ENCODE measurements at places on chromosomes 11 and 22.

GRCh38 chr22:36015155-36015810 is 13.3 kb downstream of the RBFOX2 start:
- no peak for DNase-seq

DNA sequence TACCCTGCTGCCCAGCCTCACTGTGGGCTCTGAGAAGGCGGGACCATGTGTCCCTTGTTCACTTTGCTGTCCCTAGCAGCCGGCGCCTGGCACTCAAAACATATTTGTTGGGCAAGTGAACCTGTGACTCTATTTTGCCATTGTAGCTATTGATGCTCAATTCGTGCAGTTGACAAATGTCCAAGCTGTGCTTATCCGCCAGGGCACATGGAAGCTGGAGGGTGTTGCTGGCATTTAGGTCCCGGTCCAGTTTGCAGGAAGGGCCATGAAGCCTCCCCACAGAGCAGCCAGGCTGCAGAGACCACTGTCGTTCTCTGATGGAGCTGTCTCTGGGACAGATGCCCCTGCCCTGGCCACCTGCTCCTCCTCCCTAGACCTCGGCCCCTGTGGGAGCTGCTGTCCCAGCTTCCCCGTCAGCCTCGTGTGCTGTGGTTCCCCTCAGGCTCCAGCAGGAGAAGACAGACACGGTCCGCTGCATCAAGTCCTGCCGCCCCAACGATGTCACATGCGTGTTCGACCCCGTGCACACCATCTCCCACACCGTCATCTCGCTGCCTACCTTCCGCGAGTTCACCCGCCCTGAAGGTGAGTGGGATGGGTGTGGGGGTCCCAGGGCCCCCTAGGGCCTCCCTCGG is 71.5 kb downstream of the FBLN1 start:
- no peak for DNase-seq

DNA sequence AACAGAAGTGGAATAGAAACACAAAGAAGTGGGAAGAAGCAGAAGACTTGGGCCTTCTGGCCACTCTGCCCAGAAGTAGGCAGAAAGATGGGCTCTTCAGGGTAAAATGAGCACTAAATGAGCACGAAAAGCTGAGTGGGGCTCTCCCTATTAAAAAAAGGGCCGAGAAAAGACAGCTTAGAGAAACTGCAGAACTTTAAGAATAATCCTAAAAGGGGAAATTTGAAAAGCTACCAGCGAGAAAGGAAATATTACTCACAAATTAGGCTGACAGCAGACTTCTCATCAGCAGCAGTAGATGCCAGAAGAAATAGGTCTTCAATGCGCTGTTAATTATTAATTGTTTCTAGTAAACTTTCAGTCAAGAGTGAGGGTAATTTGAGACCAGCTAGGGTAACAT is 78.2 kb downstream of the UVRAG start:
- no peak for DNase-seq

DNA sequence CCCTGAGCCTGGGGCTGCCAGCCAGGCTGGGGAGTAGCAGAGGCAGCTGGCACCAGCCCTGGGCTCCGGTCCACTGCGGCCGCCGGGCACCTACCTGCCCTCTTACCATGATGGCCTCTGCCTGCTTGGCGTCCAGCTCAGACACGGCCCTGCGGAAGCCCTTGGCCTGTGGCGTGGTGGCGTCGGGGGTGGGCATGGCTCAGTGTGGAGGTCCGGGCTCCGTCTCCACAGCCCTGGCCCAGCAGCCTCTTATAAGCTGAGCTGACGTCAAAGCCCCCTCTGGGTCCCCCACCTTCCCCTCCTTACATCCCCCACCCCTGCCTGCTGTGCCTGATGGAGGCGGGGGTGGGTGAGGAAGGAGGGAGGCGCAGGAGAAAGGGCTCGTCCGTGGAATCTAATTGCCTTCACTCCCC is at the start of gene TH:
Gene TH, minus strand, starts transcription at position 225 of the 413 bp plus-strand sequence. Its CDS starts 29 bp downstream, at position 196.
- no peak for DNase-seq

DNA sequence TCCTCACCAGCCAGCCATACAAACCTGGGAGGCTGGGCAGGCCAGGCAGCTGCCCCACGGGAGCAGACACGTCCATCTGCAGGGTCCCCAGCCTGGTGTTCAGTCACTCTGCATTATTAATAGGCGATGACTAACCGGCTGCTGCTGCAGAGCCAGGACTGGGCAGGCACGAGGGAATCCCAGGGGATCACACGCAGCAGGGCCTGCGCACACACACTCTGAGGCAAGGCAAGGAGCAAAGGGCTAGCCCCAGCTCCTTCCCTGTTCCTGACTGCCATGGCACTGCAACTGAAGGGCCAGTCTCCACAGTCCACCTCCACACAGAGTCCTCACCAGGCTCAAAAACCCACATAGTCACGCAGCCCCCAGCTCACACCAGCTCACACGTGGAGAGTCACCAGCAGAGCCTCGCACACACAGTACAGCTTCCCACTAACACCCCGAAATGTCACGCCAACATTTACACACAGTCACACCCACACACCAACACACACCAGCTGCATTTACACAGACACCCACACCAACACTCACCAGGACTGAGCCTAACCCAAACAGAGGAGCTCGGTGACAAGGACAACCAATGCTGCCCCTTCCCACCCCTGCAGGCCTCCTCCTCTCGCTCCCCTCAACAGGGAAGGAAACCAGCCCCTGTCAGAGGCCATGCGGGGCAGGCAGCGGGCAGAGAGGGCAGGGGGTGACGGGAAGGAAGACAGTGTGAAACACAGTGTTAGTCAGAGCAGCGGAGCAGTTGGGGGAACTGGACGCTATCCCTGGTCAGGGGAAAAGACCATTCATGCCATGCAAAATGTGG is 47.3 kb downstream of the NRXN2 start:
- peak; percentile 91 for DNase-seq

DNA sequence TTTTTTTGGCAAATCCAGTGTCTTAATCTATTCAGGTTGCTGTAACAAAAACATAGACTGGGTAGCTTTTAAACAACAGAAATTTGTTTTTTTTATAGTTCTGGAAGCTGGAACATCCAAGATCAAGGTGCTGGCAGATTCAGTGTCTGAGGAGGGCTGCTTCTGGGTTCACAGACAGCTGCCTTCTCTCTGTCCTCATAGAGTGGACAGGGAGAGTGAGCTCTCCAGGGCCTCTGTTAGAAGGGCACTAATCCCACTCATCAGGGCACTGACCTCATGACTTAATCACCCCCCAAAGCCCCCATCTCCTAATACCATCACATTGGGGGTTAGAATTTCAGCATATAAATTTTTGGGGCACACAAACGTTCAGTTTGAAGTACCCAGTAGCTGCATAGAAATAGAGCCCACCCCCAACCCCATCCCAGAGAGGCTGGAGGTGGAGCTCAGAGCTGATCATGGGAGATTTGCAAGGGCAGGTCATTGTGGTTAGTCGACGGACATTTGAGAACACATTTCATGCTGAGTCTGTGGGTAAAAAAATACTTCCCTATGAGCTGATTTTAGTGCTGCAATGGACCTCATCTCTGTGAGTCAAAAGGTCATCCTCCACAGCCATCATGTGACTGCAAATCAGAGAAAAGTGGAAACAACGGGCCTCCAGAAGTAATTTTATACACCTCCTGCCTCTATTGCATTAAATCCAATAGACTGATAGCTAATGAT is 203.1 kb upstream of the CADM1 start:
- no peak for DNase-seq

- peak; percentile 99 for DNase-seq
These were observed 7.1 kb downstream of the USP18 start for GRCh38 chr22:18156878-18157713.

DNA sequence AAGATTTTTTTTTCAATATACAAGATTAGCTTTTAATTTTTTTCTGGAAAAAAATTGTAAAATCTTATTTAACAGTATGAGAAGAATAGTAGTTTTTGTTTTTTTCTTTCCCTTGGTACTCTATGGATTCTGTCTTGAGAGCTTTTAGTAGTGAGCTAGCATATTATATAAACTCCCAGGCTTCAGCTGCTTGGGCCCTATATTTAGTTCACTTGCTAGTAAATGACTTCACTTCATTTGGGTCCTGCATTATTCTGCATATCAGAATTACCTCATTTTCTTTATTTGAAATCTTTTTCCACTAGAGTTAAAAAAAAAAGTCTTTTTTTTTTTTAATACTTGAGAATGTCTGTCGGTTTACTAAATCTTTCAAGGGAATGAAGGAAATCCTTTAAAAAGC is 33.1 kb downstream of the HIPK3 start:
- DNase-seq: no peak

- DNase-seq: peak; percentile 66
These were observed 258.9 kb upstream of the ARHGAP20 start for GRCh38 chr11:110971140-110971539.

- DNase-seq: peak; percentile 33
These were observed at the start of gene P2RX6 for GRCh38 chr22:21014726-21015465. Gene P2RX6, plus strand, starts transcription at chr22:21015165. Its CDS starts 10 bp downstream, at chr22:21015175.

GRCh38 chr11:2121227-2122130 is 17.7 kb downstream of the IGF2 start:
- DNase-seq: no peak

DNA sequence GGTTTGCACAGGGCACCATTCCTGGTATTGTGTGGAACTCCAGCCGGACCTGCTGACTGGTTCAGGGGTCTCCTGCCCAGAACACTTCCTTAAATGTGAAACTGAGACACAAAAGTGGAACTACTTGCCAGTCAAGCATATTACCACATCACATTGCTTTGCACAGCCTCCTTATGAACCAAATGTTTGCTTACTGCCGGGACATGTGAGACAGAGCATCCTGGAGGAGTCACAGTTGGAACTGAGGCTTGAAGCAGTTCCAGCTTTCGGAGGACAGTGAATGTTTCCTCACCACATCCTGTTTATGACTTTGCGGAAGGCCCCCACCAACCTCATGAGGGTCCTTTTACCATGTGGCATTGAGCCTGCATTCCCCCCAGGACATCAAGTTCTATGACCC is 105.8 kb upstream of the ARHGAP42 start:
- no peak for DNase-seq

GRCh38 chr11:10308201-10308954 is 3.5 kb downstream of the ADM start:
- DNase-seq: no peak

DNA sequence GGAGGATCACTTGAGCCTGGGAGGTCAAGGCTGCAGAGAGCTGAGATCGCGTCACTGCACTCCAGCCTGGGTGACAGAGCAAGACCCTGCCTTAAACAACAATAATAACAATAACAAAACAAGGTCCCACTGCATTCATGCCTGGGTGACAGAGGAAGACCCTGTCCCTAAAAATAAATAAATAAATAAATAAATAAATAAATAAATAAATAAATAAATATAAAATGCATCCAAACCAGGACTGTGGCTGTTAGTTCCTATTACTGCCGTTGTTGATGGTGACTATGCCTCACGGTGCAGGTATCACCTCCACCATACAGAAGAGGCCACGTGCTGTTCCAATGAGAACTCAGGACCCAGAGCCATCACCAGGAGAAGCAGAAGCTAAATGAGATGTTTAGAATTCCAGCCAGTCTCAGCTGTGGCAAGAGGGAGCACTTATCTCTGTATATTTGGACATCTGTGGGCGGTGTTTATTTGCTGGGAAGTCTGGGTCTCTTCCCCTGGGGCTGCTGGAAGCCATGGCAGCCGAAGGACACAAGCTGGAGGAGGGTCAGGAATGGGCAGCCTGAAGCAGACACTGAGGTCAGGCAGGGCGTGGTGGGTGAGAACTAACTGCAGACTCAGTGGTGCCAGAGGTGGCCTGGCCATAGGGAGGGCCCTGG is 21.6 kb downstream of the C11orf86 start:
- peak; percentile 74 for DNase-seq

DNA sequence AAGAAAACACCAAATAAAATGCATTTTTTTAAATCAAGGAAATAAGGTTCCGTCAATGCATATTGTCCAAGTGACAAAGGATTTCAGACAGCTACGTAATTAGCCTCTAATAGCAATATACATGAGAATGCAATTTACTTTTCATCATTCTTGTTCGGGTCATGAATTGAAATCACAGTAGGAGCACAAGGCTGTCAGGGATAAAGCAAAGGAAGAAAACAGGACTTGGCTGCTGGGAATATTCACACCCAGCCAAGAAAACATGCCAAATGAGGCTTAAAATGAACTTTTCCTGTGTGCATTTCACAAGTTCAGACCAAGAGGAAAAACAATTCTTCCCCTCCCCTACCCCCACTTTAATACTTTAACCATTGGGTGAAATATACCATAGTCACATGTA is 188.6 kb downstream of the CWF19L2 start:
- no peak for DNase-seq

DNA sequence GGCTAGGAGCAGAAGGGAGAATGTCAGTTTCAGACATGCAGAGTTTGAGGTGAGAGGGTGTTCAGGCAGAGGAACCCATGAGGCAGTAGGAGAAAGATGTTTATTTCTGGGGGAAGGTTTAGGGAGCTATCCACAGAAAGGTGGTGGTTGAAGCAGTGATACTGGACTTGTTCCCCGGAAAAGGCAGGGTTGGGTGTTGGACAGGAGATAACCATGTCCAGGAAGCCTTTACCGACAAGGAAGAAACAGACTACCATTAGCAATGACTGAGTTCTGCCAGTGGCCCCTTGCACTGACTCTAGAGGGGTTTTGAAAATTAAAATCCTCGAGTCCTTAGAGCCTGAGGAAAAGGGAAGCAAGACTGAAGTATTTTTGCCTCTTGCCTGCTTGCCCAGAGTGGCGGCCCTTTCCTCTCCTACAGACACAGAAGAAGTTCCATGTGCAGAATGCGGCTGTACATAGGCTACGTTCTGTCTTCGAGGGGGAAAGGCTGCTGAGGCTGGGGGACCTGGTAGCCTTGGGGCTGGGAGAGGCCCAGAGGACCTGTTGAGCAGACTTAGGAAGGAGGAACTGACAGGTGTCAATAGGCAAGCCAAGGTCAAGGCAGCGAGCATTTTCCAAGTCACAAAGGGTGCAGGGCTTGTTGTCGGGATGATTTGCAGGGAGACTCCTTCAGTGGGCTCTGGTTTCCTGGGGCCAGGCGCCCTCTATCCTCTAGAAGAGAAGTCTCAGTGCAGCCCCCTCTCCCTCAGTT is 146.7 kb downstream of the LDLRAD3 start:
- no peak for DNase-seq

- no peak for DNase-seq
These were observed 113.7 kb upstream of the LUZP2 start for GRCh38 chr11:24383137-24383536.
